ENCODE measurements at places on chromosomes 4 and X.
A peak's percentile ranks its signal among the peaks of the same experiment; 100 is the strongest.

DNA sequence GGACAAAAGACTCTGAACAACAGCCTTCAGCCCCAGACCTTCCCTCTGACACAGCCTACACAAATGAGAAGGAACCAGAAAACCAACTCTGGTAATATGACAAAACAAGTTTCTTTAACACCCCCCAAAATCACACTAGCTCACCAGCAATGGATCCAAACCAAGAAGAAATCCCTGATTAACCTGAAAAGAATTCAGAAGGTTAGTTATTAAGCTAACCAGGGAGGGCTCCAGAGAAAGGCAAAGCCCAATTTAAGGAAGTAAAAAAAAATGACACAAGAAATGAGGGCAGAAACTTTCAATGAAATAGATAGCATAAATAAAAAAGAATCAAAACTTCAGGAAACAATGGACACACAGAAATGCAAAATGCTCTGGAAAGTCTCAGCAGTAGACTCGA, 224.0 kb downstream of the TRIML1 start:
- no peak for DNase-seq

- DNase-seq = no peak
These were observed 458.4 kb upstream of the NDST3 start for GRCh38 chr4:117575850-117576249.

GRCh38 chr4:46979283-46979682, 14.1 kb downstream of the GABRA4 start:
- DNase-seq = no peak

DNA sequence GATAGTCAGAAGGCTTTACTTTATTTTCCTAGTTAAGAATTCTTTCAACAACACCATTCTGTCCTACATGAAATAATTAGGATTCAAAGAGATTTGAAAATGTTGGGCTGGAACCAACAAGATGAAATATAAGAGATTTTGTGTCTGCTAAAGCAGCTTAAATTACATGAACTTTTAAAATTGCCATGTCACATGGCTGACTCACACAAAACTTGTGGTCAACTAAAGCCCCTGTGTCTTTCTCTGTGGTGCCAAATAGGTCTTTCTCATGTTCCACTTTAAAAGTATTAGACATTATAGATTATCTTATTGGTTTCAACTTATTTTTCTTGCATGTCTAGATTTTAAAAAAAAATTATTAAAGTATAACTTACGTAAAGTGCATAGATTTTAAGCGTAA, 60.8 kb upstream of the FHL1 start:
- no peak for DNase-seq

- DNase-seq = no peak
These were observed 60.6 kb downstream of the SYTL5 start for GRCh38 chrX:38066934-38067333.

- peak; percentile 2 for DNase-seq
These were observed 885.8 kb downstream of the SH3BGRL start for GRCh38 chrX:82087699-82088098.

GRCh38 chrX:3250966-3251365, 95.5 kb downstream of the MXRA5 start:
- no peak for DNase-seq

DNA sequence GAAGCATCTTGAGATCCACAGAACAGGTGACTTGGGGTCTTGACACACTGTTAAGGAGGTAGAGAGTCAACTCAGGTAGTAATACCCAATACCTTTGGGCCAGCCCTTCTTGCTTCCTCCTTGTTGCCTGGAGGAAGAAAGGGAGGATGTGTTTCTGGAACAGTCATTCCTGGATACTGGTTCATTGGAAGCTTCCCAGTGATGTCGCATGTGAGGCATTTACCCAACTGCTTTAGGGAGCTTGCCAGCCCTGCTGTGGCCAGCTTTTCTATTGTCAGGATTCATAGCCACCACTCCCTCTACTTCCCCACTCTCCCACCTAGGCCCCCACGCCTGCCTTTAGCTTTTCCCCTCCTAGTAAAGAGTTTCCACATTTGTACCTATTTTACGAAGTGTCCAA, 310.3 kb upstream of the PRPS2 start:
- no peak for DNase-seq

DNA sequence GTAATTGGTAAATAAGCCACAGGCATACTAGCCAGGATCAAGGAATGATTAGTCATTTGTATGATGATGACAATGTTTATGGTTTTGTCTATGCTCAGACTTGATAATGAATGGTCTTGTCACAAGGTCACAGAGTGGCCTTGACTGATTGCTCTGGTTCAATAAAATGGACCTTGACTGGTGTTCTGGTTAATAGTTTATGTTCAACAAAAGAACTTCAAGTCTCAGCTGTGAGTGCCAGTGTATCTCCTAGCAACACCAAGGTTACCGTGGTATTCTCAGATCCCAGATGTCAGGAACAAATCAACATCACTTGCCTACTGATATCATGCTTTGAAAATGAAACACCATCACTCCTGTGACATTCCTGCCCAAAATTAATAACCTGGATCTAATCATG, 16.3 kb upstream of the LRAT start:
- peak; percentile 35 for DNase-seq

GRCh38 chr4:118997601-118998000, 108.9 kb downstream of the SYNPO2 start:
- DNase-seq = no peak

DNA sequence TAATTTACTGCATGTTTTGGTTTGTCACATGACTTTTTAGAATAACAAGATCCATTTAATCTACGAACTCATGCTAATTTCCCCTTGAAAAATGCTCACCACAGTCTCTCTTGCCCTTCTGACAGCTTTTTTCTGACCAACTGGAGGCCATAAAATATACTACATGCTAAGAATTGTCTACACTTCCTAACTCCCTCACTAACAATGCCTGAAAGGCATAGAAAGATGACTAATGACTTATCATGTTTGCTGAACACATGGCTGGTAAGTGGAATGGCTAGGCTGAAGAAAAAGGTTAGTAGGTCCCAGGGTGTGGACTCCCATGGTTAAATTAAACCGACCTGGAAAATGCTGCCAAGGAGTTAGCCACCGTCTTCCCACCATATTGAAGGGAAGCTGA, 309.9 kb downstream of the SPOCK3 start:
- DNase-seq = no peak

GRCh38 chr4:80101071-80101791, 28.2 kb upstream of the ANTXR2 start:
- DNase-seq = no peak

DNA sequence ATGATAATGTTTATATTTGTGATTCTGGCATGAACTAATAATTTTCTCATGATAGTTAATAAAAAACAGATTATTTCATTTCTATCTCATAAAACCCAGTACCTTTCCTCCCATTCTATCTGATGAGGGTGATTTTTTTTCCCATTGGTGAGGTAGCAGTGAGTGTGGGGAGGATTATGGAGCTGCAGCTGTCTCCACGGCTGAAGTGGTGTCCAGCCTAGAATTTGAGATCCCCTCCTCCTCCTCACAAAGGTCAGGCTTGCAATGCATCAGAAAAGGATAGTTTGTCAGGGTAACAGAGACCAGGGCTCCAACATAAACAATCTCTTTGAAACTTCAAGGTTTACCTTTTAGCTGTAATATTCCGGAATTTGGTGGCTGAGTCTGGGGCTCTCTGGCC, 60.9 kb downstream of the C4orf51 start:
- no peak for DNase-seq

DNA sequence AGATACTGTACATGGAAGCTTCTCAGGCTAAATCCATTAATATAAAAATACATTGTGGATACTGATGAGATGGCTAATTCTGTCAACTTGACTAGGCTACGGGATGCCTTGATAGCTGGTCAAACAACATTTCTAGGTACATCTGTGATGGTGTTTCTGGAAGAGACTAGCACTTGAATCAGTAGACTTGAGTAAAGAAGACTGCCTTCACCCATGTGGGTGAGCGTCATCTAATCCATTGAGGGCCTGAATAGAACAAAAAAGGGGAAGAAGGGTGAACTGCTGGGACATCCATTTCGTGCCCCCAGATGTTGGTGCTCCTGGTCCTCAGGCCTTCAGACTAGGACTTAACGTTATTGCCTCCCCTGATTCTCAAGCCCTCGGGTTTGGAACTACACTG, 3.7 kb upstream of the SRP72 start:
- no peak for DNase-seq

- DNase-seq = no peak
These were observed 61.1 kb upstream of the BLTP1 start for GRCh38 chr4:122090989-122091388.

DNA sequence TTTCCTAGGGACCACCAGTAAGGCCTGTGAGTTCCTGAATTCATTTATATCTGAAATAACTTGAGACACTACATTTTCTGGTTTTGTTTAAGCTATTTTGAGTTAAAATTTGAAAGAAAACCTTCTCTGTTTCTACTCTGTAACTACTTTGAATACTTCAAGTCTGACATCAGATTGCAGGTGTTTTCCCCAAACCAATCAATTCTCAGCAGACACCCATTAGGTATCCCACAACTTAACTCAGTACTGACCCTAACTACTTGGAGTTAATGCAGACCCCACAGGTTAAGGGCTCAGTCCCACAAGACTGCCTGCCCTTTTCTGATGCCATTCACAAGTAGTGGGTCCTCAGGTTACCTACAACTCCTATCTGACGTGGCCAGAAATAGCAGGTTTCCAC, 1100.0 kb upstream of the SLIT2 start:
- DNase-seq = no peak

- DNase-seq = no peak
These were observed 88.5 kb downstream of the HADH start for GRCh38 chr4:108078024-108078733.

DNA sequence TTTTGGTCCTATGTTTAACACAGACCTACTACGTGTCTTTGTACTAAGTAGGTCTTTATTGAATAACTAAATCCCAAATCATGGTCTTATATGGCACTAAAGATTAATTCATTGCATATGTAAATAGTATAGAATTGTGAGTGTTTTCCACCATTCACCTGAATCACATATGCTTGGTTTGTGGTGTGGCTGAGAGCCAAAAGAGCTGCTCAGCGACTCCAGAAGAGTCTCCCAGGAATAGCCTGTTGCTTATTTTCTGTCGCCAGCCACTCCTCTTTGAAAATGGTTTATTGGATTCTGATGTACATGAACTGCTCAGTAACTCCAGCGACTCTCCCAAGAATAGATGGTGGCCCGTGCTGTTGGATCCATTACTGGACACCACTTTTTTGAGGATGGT, 184.5 kb downstream of the CLCN4 start:
- no peak for DNase-seq

- DNase-seq = peak; percentile 63
These were observed 2521.4 kb downstream of the ARAP2 start for GRCh38 chr4:33722800-33723516.

DNA sequence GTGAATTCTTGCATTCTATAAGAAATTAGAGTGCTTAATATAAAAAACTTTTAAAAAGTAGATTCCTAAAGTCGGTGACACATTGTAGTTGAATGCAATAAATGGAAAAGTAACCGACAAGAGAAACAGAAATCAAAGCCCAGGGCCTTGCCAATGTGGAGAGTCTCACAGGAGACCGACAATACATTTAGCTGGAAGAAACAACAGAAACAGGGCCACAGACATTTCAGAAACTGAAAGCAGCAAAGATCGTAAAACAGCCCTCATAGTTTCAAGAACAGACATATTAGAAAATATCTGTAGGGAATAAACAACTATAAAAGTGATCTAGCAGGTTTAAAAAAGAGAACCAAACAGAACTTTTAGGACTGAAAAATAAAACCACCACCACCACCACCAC, 49.5 kb downstream of the STAP1 start:
- DNase-seq = no peak

GRCh38 chrX:24020306-24020876, 6.6 kb downstream of the KLHL15 start:
- no peak for DNase-seq

DNA sequence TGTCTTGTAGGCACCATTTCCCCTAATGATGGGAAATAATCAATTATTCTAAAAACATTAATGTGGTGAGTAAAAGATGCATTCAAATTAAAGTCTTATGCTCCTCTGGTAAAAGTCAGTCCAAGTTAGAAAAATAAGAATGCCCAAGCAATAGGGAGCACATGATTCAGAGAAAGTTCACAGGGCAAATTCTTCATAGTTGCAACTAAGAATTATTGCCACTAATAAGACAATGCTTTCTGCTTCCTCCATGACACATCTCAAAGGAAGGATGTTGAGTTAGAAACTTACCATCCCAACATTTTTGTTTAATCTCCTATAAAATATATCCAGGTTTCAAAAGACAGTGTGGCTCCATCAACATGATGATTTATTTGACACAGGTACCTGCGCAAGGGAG, 26.3 kb downstream of the PHOX2B start:
- DNase-seq = no peak

DNA sequence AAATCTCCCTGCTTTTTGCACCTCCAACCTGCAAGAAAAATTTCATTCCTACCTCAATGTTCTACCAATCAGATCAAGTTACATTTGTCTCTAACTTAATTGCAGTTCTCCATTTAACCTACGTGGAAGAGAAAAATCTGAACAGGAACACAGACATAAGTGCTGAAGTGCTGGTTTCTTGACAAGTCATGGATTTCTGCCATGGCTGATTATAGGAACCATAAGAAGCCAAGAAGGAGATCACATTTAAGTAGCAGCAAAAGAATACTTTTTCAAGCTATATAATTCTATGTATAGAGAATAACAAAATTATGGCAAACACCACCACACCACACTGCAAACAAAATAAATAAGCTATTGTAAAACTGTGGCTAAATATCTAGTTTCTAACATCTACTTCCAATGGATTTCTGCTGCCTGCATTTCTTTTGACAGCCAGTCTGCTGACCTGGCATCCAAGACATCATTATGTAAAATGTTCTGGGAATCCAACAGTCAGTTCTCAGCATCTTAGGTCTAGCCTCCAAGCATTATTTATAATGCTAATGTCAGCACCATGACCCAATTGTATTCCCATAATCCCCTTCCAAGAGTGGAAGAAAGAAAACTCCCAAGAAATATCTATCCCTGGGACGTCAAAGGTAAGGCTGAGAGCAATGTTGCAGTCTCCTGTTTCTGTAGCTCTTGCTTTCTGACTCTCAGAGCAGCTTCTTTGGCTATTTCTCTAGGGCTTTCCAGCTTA, 50.8 kb upstream of the GAB1 start:
- DNase-seq = peak; percentile 26

DNA sequence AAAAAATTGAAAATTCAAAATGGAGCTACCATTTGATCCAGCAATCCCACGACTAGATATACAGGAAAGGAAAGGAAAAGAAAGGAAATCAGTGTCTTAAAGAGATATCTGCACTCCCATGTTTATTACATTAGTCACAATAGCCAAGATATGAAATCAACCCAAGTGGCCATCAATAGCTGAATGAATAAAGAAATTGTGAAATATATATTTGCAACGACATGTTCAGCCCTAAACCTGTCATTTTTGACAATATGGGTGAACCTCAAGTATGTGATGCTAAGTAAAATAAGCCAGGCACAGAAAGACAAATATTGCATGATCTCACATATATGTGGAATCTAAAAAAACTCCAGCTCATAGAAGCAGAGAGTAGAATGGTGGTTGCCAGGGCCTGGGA, 155.1 kb downstream of the ANXA5 start:
- no peak for DNase-seq
